Tibial nerve (tissue), 4 donors: ENCODE measurements at places on chromosomes 1 and 21. TPM values are rescaled to one million over a fixed set of nuclear protein-coding genes. Genes with fewer than 3 reads are reported as not detected.

ODF2L gene
- 65.1 TPM for total RNA-seq

GLIS1 gene
- 0.63 TPM for total RNA-seq

SLC1A7 gene
- not detected for total RNA-seq

ROR1 gene
- total RNA-seq = 47.7 TPM

LEPR gene
- total RNA-seq = 108 TPM

PIK3CD gene
- 18.0 TPM for total RNA-seq

GRCh38 chr1:245419461-245419978 lies 264.7 kb downstream of the KIF26B start:
- H3K27ac ChIP-seq = no peak overlapping the region
- no peak overlapping the region for H3K4me3 ChIP-seq
- no peaks in the 10 kb centered on the region for H3K36me3 ChIP-seq
- H3K4me1 ChIP-seq = no peaks in the 10 kb centered on the region

DNA sequence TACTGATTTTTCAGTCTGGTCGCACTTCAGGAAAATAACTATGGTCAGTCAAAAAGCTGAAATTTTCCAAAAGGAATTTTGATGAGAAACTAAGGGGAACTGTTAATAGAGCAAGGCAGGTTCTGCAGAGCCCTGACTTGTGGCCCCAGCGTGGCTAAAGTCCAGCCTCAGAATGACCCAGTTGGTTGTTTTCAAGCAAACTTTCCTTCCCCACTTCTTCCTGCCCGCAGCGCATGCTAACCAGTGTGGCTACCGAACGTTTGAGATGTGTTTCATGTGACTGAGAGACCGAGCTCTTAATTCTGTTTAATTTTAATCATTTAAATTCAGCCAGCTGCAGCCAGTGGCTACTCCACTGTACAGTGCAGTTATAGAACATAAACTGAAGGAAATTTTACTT lies 6.2 kb upstream of the IL10RB start:
- peaks cover 12% of the 10 kb centered on the region for H3K4me1 ChIP-seq
- DNase-seq = no peak
- no peaks in the 10 kb centered on the region for H3K27me3 ChIP-seq
- peaks cover 7% of the 10 kb centered on the region for H3K36me3 ChIP-seq
- H3K4me3 ChIP-seq = no peak overlapping the region

- H3K4me3 ChIP-seq = peak overlapping the region; percentile 37
- no peak for DNase-seq
- H3K27me3 ChIP-seq = no peaks in the 10 kb centered on the region
Observed at GRCh38 chr1:6200188-6200809, 904 bp upstream of the RPL22 start.

GRCh38 chr21:36744560-36745231 lies 45.8 kb downstream of the SIM2 start:
- no peaks in the 10 kb centered on the region for H3K36me3 ChIP-seq
- no peak for DNase-seq
- H3K4me1 ChIP-seq = no peaks in the 10 kb centered on the region

DNA sequence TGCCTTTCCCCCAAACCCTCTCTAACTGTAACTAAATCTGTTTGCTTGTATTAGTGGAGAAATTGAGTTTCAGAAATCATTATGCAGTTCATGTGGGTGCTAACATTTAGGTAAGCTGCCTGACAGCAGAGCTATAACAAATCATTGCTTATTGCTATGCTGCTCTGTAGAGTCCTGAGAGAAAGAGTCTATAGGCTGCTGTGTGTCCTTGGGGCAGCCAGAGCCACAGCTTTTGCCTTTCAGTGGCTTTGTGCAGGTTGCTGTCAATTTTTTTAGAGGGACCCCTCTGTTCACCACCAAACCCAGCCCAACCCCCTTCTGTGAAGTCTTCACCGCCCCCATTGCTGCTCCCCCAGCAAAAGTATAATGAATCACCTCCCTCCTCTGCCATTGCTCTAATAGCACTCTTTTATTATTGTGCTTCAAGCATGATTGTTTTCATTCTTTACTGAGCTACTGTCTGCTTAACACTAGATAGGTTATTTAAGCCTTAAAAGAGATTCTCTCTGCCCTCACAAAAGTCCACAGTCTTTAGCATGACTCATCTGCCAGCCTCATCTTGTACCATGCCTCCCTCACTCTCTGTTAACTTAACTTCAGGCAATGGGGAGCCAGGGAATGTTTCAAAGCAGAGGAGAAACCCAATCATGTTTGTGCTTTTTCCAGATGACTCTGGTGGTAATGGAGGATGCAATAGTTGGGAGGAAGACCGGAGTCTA lies 38.6 kb downstream of the DIRAS3 start:
- H3K4me1 ChIP-seq = no peaks in the 10 kb centered on the region
- DNase-seq = no peak
- H3K27ac ChIP-seq = no peak overlapping the region
- no peak overlapping the region for H3K4me3 ChIP-seq
- H3K36me3 ChIP-seq = no peaks in the 10 kb centered on the region
- H3K27me3 ChIP-seq = no peaks in the 10 kb centered on the region

DNA sequence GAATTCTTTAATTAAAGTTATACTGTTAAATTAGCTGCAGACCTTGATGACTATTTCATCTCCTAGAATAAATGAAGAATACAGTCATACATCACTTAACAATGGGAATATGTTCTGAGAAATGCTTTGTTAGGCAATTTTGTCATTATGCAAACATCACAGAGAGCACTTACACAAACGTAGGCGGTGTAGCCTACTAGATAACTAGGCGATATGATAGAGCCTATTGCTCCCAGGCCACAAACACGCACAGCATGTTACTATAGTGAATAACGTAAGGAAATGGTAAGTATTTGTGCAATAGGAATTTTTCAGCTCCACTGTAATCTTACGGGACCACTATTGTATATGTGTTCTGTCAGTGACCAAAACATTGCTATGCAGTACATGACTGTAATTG lies 37.6 kb upstream of the DESI2 start:
- H3K36me3 ChIP-seq = no peaks in the 10 kb centered on the region
- H3K4me3 ChIP-seq = no peak overlapping the region
- H3K27me3 ChIP-seq = no peaks in the 10 kb centered on the region
- DNase-seq = no peak
- no peak overlapping the region for H3K27ac ChIP-seq
